ENCODE measurements at places on chromosomes 11 and 22.

DNA sequence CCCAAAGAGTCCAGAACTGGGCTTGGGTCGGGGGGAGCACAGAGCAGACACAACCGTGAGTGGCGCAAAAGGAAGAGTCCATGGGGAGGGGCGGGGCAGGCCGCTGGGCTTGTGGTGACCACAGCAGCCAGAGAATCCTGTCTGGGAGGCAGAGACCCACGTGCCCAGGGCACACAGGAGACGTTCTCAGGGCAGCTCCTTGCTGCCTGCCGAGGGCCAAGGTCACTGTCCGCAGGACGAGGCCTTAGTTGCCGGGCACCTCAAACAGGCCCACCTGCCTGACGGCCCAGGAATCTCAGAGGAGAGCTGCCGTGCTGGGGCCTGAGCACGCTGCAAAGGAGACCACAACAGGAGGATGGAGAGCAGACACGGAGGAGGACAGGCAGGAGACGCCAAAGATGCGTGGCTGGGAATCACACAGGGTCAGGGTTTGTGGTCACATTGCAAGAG lies 87.8 kb downstream of the MYEOV start:
- peak; percentile 18 for DNase-seq

- peak; percentile 24 for DNase-seq
Observed at GRCh38 chr11:84476581-84476980, 1150.6 kb downstream of the DLG2 start.

DNA sequence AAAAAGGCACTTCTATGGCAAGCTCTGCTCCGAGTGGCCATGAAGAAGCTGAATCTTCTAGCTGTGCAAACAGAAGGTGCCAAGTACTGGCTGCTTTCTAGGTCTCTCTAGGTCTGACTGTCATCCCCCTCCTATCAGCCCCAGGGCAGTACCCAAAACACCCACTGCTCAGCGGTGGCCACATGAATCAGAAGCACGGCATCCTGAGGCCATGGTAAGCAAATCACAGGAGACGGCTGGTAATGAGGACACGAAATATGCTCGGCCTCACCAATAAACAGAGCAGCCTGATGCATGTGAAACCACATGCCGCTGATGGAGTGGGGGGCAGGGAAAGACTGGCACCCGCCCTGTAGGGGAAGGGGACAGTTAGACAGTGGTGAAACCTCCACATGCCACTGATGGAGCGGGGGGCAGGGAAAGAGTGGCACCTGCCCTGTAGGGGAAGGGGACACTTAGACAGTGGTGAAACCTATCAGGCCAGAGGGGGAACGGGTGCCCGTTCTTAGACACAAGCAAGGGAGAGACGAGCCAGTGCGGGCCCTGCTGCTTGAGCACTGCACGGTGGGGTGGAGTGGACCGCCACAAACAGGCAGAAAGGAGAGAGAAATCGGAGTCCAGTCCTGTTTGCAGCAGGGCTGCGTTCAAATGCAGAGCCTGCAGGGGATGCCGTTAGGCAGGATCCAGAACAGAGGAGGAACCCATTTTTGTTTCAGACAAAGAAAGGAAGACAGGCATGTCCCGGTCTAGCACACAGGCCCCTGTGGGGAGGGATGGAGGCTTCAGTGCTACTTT lies 29.9 kb upstream of the MOB2 start:
- no peak for DNase-seq

- DNase-seq, result peak; percentile 8
Observed at GRCh38 chr11:69958308-69958707, 119.8 kb upstream of the ANO1 start.

- peak; percentile 87 for DNase-seq
Observed at GRCh38 chr22:22959147-22959827, 71.7 kb downstream of the IGLL5 start.

DNA sequence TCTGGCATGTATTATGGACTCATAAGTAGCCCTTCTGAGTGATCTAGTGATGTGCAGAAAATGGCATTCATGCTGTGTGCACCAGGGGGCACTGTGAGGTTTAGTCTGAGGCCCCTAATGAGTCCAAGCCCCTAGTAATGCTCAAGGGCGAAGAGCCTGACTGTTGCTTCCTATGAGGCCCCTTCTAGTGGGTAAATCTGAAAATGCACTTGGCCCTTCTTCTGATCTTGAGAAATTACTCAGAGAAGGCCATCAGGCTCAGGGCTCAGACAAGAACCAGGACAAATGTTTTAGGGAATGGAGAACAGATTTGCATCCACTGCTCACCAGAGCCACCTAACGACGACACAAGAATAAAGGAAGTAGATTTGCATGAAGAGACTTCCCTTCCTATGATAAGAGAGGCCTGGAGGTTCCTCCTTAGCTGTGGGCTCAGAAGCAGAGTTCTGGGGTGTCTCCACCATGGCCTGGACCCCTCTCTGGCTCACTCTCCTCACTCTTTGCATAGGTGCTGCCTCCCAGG lies 75.8 kb downstream of the GGTLC2 start:
- DNase-seq, result no peak

- DNase-seq, result peak; percentile 91
Observed at GRCh38 chr22:27810609-27811151, 9.1 kb upstream of the MN1 start.

DNA sequence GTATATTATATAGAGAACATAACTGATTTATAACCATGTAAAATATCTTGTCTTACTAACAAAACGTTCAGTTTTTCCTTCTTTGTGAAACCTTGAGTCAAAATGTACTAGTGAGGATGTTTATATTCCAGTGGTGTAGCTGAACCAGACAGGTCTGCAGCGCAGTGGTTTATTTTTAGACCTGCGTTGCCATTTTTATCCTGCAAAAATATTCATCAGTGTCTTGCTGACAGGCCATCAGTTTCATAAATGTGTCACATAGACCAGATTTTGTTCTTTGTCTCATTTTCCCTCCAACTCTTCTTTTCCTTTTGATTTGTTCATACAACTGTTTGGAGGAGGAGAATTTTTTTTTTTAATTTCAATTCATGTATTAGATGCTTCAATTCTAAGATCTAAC lies 43.1 kb downstream of the HSD17B12 start:
- DNase-seq, result no peak

DNA sequence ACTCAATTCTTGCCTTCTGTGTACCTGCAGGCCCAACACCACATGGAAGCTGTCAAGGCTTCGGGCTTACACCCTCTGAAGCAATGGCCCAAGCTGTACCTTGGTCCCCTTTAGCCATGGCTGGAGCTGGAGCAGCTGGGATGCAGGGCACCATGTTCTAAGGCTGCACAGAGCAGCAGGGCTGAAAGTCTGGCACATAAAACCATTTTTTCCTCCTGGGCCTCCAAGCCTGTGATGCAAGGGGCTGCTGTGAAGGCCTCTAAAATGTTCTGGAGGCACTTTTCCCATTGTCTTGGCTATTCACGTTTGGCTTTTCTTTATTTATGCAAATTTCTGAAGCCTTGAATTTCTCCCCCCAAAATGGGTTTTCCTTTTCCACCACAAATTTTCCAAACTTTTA lies 102.1 kb upstream of the SLC5A12 start:
- DNase-seq, result no peak

GRCh38 chr11:79694368-79694767 lies 253.5 kb upstream of the TENM4 start:
- no peak for DNase-seq

DNA sequence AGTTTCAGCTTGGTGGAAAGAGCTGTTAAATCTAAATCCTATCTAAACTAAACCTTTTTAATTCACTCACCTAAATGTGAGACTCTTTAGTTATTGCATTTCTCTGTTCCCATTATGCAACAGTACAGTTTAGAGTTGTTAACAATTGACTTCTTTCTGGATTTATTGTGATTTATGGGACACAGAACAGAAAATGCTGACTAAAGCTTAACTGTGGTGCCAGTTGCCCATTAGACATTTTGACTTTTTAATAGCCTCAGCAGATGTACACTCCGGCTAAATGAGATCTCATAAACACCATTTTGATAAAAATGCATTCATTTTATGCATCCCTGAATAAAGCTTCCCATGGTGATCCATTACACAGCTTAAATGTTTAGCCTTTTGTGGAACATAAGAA lies 356.6 kb downstream of the CASP12 start:
- no peak for DNase-seq

DNA sequence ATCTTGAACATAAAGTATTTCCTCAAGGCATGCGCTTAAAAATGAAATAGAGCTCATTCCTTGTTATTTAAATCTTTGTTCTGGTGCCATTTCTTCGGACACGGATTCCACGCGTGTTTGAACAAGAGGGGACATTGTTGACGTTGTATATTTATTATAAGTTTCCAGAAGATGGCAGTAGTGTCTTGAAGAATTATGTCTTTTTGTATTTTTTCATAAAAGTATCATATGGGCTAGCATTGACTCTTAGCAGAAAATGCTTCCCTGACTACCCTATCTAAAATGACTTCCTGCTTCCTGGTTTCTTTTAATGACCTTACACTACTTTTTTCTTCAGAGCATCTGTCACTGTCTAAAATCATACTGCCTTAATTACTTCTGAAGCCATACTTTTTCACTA lies 20.4 kb downstream of the BIRC2 start:
- DNase-seq, result no peak

DNA sequence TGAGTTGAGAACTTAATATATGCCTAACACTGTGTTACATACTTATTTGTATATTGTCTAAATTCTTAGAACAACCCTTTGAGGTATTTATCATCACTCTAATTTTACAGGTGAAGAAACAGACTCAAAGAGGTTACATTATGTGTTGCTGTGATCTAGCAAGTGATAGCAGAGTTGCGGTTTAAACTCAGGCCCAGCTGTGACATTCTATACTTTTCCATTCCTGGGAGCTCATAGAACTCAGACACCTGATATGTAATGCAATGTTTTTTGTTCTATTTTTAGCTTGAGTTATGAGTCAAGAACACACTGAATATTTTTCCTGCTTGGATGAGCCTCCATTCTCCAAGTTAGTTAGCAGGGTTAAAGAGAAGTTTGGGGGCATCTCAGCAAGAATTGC lies 449.7 kb upstream of the DDI1 start:
- DNase-seq, result no peak

GRCh38 chr22:49976439-49977175 lies 16.0 kb downstream of the PIM3 start:
- DNase-seq, result peak; percentile 22
